ENCODE measurements at places on chromosomes 5 and 9.
A peak's percentile ranks its signal among the peaks of the same experiment; 100 is the strongest.

GRCh38 chr5:42598311-42598710, 158.3 kb upstream of the CCDC152 start:
- DNase-seq = no peak

DNA sequence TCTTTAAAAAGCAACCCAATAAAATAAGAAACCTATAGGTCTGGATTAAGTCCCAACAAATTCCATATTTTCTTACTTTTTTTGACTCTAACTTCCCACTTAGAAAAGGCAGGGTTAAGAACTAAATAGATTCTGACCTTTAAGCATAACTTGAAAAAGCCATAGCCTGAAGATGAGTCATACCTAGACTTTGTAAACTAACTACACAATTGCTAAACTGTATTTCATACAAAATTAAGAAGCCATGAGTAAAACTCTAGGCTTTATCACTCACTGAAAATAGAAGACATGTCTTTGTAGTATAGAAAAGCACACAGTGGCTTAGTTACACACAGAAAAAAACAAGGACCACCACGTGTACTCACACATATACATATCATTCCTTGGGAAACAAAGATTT, 51.5 kb downstream of the MLLT3 start:
- no peak for DNase-seq

DNA sequence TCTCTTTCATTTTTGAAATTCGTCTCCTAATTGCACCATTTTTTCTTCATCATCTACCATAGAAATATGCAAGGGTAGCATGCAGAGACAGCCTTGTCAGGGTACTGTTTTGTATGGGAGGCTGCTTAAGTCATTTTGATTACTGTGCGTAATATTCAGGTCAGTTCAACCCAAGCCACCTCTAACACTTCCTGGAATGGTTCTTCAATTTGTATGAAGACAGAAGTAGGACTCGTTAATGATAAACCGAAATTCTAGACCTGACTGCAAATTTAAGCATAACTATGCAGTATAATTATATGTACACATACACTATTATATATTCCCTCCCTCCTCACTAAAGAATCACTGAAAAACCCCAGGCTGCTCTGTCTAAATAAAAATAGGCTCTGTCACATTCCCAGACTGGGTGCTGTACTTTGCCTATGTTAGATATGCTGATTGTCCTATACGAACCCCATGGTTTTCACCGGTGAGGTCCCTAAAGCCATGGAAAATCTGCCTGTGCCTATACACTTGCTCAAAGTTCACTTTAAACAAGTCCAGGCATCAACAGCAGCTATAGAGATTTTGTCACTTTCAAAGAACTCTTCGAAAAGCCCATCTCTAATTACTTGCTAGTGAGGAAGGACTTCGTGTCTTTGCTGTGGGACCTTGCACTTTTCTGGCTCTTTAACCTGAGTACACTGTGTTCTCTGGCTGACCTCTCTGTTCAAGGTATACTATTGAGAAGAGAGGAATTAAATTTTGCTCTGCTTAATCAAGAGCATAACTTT, 352.1 kb upstream of the CD180 start:
- no peak for DNase-seq

DNA sequence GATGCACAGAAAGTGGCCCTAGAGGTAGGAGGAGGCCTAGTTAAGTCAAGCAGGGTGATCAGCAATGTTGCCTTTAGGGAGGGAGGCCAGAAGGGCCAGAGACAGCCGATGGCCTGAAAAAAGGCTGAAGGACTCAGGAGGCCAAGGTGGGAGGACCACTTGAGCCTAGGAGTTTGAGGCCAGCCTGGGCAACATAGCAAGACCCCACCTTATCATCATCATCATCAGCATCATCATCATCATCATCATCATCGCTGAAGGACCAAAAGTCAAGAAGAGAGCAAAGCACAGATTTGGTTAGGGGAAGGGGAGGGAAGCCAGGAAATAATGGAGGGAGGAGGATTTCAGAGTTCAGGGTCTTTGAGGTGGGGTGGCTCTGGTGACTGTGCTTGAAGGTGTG, 74.3 kb downstream of the RALGPS1 start:
- no peak for DNase-seq

- DNase-seq = no peak
These were observed 36.5 kb downstream of the KIF2A start for GRCh38 chr5:62342476-62342837.

DNA sequence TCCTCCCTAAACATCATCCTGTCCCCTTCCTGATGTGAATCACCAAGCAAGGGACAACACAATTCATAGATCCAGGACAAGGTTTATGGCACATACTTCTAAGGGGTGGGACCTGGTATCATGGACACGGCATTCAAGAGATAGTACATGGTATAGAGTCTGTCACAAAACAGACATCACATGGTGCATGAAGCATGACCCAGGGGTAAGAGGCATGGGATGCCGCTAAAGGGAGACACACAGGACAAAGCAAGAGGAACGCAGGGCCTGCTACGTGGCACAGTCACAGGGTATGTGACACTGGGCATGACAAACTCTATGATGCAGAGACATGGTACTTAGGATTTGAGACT, 20.7 kb downstream of the GSN start:
- no peak for DNase-seq

DNA sequence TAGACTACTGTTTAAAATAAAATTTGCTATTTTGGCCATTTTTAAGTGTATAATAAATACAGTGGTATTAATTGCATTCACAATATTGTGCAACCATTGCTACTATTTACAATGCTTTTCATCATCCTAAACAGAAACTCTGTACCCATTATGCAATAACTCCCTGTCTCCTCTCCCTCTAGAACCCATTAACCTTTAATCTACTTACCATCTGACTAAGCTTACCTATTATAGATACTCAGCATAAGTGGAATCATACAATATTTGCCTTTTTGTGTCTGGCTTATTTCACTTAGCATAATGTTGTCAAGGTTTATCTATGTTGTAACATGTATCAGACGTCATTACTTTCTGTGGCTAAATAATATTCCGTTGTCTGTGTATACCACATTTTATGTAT, 25.9 kb downstream of the CD14 start:
- no peak for DNase-seq

DNA sequence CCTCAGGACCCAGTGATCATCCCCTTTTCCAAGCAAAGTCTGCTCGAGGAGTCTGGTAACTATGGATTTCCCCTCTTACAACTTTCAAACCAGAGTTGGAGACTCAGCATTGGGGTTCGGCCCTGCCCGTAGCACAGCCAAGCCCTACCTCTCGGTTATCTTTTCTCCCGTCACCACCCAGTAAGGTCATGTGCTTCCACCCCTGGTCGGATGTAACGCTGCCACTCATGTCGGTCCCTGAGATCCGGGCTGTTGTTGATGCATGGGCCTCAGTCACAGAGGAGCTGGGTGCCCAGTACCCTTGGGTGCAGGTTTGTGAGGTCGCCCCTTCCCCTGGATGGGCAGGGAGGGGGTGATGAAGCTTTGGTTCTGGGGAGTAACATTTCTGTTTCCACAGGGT, 1.2 kb downstream of the GALT start:
- DNase-seq = no peak

- DNase-seq = no peak
These were observed 1107.8 kb upstream of the SEMA6A start for GRCh38 chr5:117682416-117682815.

GRCh38 chr5:82167372-82167935, 110.7 kb downstream of the RPS23 start:
- no peak for DNase-seq

DNA sequence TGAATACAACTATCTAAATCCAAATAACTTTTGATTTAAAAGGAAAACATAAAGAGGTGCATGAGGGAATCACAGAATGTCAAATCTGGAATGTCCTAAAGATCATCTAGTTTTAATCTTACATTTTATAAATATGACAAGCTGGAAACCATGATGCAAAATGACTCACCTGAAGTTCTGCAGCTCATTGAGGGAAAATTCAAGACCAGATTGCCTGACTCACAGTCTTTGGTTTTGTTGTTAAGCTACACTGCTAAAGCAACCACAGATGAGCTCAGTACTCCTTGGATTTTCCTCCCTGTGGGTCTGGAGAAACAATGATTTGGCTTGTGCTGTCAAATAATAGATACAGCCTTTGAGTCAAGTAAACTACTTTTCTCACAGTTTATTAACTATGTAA, 19.1 kb upstream of the EDIL3 start:
- peak; percentile 91 for DNase-seq

DNA sequence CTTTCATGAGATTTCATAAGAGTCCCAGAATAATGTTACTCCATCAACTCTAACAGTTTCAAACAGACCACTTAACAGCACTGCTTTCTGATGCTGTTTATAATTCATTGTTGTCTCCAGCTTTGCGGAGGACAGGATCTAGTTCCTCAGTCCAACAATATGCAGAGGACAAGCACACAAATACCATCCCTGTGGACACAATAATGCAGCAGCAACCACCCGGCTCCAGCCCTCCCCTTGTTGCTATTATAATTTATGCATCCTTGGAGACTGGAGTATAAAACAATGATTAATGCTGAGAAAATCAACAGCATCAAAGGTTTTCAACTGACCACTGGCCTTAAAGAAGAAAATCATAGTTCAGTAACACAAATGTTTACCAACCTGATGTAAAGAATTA, 108.3 kb downstream of the DENND1A start:
- no peak for DNase-seq

DNA sequence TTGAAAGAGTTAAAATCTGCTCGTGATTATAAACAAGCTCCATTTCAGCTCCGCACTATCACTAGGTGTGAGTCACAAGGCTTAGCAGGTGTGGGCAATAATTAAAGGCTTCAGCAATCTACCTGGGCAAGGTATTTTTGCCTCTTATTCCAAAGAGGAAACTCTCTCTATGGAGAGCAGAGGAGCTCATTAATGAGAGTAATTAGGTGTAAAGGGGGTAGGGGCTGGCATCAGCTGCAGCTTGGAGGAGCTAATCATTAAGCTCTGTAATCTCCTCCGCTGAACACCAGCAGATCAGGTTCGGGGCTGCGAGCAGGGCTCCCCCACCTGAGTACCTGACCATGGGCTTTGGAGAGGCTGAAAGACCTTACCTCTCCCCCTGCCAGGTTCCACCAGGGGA, 129.2 kb downstream of the CRB2 start:
- DNase-seq = no peak

- DNase-seq = no peak
These were observed 526.1 kb upstream of the GRAMD2B start for GRCh38 chr5:125897089-125897488.

DNA sequence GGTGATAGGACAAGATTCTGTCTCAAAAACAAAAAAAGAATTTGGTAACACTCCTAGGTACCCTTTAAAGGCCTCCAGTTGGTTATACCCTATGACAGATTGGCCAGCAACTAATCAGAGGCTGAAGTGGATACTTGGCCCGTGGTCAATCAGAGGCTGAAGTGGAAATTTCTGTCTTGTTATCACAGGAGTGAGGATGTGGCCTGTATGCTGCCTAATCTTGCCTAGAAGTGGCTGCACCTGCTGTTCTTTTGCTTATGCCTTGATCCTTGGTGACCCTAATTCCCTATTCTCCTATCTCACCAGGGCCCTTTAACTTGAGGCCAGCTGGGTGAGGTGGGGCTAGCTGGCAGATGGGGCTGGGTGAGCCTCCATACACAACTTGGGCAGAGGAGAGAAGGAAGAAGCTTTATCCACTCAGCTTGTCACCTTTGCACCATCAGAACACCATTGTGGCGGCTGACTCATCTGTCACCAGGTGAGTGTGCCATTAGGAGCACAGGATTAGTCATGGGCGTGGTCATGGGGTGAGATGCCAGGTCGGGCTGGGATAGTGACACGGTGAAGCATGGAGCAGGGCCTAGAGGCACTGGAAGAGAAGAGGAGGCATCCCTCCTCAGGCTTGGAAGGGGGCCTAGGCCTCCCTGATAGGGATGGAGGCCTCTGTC, 41.5 kb downstream of the SAR1B start:
- DNase-seq = no peak

DNA sequence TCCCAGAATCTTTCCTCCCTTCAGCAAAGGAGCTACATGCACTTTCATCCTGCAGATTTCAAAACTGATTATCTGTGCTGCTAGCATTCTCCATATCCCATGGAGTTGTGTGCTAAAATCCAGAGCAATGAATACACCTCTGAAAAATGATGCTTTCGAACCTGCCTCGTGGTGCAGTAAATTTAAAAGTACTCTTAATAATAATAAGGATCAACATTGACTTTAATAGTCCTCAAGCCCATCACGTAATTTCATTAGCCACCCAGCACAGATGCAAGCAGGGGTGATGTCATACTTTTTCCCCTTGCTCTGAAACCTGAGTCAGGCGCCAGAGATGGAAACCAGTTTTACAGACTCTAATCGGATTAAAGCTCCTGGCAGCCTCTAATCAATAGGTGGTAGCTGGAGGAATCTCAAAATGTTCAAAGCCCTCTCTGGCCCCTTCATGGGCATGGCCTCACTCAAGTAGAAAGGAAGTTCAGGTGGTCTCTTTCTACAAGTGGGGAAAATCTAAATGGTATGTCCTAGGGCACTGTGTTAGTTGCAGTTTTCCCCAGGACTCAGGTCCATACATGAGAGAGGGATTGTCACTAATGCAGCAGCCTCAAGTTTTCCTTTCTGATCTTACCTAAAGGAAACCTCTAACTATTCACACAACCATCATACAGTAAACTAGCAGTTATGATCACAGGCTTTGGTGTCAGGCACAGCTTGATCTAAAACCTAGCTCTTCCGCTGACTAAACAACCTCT, 221.6 kb upstream of the SLC30A5 start:
- DNase-seq = no peak

- DNase-seq = no peak
These were observed 160.2 kb downstream of the FAM170A start for GRCh38 chr5:119789406-119790117.

- DNase-seq = no peak
These were observed 264.4 kb upstream of the MSX2 start for GRCh38 chr5:174459832-174460448.

DNA sequence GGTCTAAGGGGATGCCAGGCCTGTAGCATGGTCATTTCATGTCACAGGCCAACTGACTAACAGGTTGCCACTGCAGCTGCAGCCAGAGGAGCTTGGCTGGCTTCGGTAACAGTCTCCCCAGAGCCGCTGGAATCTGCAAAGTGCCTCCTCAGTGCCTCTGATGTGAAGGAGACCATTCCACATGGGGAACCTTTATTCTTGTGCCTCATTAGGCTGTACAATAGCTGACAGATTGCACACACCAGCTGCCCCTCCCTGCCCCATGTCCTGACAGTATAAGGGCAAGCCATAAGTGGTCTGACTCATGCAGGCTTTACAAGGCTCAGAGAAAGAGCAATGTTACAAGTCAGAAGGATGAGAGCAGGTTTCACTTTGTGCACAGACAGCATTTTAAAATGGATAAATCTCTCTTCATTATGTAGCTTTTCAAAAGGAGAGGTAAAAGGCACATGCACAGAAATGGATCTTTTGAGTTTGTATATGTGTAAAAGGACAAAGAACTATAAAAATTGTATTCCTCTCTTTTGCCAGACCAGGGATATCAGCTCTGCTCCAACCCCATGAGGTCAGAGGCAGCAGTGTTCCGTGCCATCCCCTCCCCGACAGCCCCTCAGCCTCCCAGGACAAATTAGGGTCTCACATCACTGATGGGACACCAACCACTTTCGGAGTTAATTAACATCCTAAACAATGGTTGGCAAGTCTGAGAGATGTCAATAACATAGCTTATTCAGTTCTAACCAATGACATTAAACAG, 467.8 kb downstream of the TMEM232 start:
- peak; percentile 35 for DNase-seq

Data from kidney epithelial cell (primary cell).